Endothelial cell of umbilical vein (primary cell): ENCODE measurements at places on chromosomes 6 and 20. TPM values are rescaled to one million over a fixed set of nuclear protein-coding genes. Genes with fewer than 3 reads are reported as not detected.

Gene EBF4
- total RNA-seq = 3.0 and 3.4 TPM in 2 replicates

Gene CDH22
- total RNA-seq = not detected in 2 replicates

Gene ERVFRD-1
- not detected in 2 replicates for total RNA-seq

Gene OR11A1
- total RNA-seq = not detected in 2 replicates

Gene DACT2
- total RNA-seq = not detected in 2 replicates

Gene COX4I2
- not detected in 2 replicates for total RNA-seq

Gene SLC17A1
- total RNA-seq = not detected in 2 replicates

DNA sequence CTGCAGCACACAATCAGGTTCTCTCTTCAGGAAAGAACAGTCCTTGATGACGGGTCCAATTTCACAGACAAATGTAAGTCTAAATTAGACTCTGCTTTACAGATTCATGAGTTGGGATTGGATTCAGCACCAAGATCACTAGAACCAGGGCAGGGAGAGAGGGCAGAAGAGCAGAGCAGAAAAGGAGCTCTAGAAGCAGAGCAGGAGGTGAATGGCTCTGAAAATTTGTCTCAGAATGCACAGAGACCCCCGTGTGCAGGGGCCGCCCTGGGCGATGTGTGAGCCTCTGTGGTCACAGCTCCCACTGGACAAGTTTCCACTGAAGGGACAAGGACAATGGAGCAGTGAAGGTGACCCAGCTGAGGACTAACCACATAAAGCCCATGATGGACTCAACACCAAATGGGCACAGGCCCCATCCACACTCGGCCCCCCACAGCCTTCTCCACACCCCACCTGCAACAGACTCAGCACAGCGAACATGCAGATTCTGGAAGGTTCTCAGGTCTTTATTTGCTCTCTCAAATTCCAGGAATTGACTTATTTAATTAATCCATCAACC, 3.5 kb downstream of the HLA-B start:
- peaks cover 2% of the 10 kb centered on the region for H3K4me1 ChIP-seq
- peaks cover 2% of the 10 kb centered on the region for H3K36me3 ChIP-seq
- peaks cover 24% of the 10 kb centered on the region for H3K27me3 ChIP-seq
- no peak overlapping the region for H3K4me3 ChIP-seq

DNA sequence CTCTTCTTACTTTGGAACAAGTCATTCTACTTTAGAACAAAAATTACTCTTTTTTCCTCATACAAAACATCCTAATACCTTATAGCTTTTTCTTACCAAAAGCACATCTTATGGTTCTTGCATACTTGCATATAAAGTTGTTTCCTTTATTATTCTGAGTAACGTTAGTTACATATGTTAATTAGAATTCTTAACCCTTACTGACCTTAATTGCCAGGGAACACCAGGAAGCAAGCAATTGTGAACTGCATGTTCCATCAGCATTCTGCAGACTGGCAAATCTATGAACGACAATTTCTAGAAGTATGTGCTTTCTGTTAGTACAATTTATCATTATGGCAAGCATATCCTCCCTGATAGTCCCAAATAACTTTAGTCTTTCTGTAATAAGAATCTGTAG, 831.0 kb downstream of the C6orf118 start:
- H3K36me3 ChIP-seq = no peaks in the 10 kb centered on the region
- H3K27me3 ChIP-seq = no peaks in the 10 kb centered on the region
- no peak overlapping the region for H3K27ac ChIP-seq

DNA sequence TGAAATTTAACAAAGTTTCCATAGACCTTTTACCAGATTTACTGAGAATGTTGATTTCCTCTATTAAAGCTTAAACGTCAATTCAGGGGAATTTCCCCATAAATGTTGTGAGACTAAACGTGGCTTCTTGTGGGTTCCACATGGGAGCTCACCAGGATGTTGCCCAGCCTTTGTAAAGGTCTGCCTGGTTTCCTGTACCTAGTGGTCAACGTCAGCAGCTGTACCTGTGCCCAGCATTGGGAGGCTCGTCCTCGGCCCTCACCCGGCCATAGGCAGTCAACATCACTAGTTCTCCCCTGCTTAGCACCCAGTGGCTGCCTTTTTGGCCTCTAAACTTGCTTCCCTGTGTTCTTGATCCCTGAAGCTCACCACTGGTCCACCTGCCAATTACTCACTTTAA, 22.1 kb upstream of the CD83 start:
- no peaks in the 10 kb centered on the region for H3K4me1 ChIP-seq
- H3K27me3 ChIP-seq = no peaks in the 10 kb centered on the region
- H3K4me3 ChIP-seq = no peak overlapping the region
- DNase-seq = no peak
- H3K27ac ChIP-seq = no peak overlapping the region

DNA sequence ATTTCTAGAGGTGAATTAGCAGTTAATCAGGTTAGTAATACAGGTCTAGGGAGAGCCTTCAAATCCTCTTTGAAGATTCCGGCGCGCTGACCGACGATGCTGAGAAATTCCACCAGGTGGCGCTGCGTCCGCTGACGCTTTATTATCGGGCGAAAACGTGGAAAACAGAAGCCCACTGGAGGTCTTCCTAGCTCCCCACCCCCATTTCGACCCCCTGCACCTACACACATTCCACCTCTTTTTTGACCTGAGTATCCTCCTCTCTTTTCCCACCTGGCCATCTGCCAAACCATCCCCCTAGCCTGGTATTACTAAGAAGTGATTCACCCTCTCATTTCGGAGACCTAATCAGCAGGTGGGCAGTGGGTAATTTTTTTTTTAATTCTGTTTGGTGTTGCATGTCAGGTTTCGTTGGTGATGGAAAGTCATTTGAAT, 65.4 kb upstream of the RIN2 start:
- no peaks in the 10 kb centered on the region for H3K27me3 ChIP-seq
- H3K36me3 ChIP-seq = no peaks in the 10 kb centered on the region
- no peak overlapping the region for H3K4me3 ChIP-seq
- peak; percentile 68 for DNase-seq

DNA sequence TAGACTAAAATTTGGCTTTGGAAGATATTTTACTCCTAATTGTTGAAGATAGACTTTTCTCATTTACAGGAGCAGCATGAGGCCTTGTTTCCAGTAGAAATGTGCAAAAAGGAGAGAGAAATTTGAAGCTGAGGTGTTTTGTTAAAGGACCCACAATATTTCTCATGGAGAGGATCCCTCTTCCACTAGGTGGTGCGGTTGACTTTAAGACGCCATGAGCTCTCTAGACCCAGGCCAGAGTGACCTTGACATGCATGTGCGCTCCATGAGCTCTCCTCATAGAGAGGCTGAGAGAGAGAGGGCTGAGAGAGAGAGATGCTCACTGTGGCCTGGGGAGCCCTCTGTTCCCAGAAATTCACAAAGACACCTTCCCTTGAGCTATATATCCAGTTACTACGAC, 861.2 kb upstream of the EYS start:
- H3K4me3 ChIP-seq = no peak overlapping the region
- no peaks in the 10 kb centered on the region for H3K36me3 ChIP-seq
- DNase-seq = no peak
- no peaks in the 10 kb centered on the region for H3K27me3 ChIP-seq

DNA sequence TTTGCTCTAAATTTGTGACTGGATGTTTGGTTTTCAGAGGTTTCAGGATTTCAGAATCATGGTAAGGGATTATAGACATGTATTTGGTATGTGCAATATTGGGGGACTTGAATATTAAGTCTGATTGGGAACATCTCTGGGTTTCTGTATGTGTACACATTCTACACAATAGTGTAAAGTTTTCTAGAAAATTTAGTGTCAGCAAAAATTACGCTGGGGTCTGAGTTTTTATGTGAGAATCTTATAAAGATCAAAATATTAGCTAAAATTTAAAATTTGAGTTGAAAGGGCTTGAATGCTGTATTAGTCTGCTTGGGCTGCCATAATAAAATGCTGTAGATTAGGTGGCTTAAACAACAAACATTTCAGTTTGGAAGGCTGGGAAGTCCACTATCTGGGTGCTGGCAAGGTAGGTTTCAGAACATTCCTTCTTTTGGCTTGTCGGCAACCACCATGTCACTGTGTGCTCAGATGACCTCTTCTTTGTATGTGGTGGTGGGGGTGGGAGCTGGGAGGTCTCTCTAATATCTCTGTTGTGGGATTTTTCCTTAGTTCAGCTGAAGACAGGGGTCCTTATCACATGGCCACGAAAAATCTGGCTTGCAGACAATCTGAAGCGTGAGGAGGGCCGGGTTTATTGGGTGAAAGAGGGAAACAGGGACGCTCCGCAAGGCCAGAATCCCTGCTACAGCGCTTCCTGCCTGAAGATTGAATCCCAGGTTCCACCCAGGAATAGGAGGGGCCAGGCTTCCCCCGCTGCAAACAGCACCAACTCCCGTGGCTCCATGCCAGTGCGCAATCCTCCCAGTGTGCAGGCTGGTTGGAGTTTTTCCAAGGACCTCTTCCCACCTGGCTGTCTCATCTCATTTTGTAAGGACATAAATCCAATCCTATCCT, 299.7 kb downstream of the PLCB1 start:
- H3K36me3 ChIP-seq = no peaks in the 10 kb centered on the region
- H3K4me1 ChIP-seq = peaks cover 18% of the 10 kb centered on the region
- no peaks in the 10 kb centered on the region for H3K27me3 ChIP-seq
- no peak overlapping the region for H3K27ac ChIP-seq
- H3K4me3 ChIP-seq = no peak overlapping the region

GRCh38 chr6:161308075-161308655, 34.3 kb upstream of the AGPAT4 start:
- H3K4me1 ChIP-seq = no peaks in the 10 kb centered on the region
- no peaks in the 10 kb centered on the region for H3K27me3 ChIP-seq
- H3K27ac ChIP-seq = no peak overlapping the region
- H3K4me3 ChIP-seq = no peak overlapping the region
- H3K36me3 ChIP-seq = no peaks in the 10 kb centered on the region
- no peak for DNase-seq

DNA sequence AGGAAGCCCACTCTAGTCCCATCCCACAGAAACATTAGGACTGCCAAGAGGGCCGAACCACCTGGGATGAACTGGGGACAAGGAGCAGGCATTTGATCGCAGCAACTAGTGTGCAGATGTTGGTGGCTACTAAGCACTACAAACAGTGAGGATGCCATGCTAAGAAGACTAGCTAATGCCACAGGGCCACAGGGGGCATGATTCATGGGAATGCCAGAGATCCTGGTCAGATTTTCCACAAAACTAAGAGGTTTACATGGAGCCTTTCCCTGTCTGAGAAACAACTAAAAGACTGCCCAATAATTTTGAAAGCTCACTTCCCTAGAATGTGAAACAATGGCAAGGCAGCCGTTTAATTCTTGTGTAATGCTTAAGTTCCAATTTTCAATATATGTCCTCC, 375.9 kb upstream of the PTCHD4 start:
- no peak for DNase-seq
- H3K36me3 ChIP-seq = no peaks in the 10 kb centered on the region
- H3K4me1 ChIP-seq = no peaks in the 10 kb centered on the region
- H3K27me3 ChIP-seq = no peaks in the 10 kb centered on the region

DNA sequence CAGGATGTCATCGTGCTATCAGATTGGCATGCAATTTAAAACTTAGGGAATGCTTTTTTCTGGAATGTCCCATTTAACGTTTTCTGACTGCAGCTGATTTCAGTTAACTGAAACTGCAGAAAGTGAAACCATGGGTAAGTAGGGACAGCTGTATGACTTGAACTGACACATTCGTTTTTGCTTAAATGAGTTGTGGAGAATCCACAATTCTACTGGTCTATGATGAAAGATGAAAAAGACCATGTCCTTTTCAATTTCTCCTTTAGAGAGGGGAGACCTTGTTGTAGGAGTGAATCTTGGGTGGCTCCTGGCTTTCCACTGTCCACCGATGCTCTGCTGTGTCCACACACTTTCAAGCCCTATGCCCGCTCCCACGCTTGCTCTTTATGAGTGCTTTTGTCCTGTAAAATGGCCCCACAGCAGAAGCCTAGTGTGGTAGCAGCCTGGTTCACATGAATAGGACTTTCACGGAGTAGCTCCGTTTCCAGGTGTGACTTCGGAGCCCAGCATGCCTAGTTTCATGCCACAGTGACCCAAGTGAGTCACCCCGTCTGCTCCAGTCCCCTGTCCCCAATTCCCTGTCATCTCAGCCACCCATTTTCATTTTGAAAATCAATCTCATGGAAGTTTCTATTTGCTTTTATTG, 21.9 kb downstream of the DYNLT1 start:
- H3K27ac ChIP-seq = no peak overlapping the region
- H3K4me1 ChIP-seq = no peaks in the 10 kb centered on the region
- DNase-seq = no peak
- H3K4me3 ChIP-seq = no peak overlapping the region

DNA sequence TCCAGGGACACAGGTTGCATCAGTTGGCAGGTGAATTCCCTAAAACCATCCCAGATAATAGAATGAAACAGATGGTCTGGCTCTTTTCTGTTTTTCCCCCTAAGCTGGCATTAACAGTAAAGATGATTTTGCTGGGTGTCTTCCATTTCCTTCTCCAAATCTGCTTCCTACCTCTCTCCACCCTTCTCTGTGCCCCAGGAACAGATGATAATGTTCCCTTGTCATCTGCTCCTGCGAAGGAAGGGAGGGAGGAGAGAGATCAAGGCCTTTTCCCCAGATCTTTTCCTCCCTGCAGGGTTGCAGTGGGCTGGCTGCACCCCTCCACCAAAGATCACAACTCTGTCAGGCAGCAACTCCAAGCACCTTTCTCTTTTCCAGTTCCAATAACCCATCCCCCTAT, 156.5 kb upstream of the PRDM1 start:
- H3K27me3 ChIP-seq = no peaks in the 10 kb centered on the region
- no peak overlapping the region for H3K27ac ChIP-seq
- no peaks in the 10 kb centered on the region for H3K4me1 ChIP-seq
- DNase-seq = no peak
- no peak overlapping the region for H3K4me3 ChIP-seq

GRCh38 chr6:147522597-147522996, 14.1 kb downstream of the SAMD5 start:
- no peak overlapping the region for H3K4me3 ChIP-seq
- H3K27me3 ChIP-seq = no peaks in the 10 kb centered on the region
- no peaks in the 10 kb centered on the region for H3K36me3 ChIP-seq
- H3K27ac ChIP-seq = no peak overlapping the region

- H3K27me3 ChIP-seq = no peaks in the 10 kb centered on the region
- peak; percentile 17 for DNase-seq
- H3K27ac ChIP-seq = no peak overlapping the region
- H3K4me1 ChIP-seq = peaks cover 20% of the 10 kb centered on the region
- H3K36me3 ChIP-seq = no peaks in the 10 kb centered on the region
- H3K4me3 ChIP-seq = peak overlapping the region; percentile 21
These were observed 6.1 kb upstream of the RWDD1 start for GRCh38 chr6:116564921-116565872.

- no peak overlapping the region for H3K4me3 ChIP-seq
- H3K27me3 ChIP-seq = peaks cover 27% of the 10 kb centered on the region
- no peaks in the 10 kb centered on the region for H3K36me3 ChIP-seq
- DNase-seq = peak; percentile 49
- no peak overlapping the region for H3K27ac ChIP-seq
- no peaks in the 10 kb centered on the region for H3K4me1 ChIP-seq
These were observed 44.2 kb downstream of the COL11A2 start for GRCh38 chr6:33147807-33148666.
